ENCODE measurements at places on chromosomes 2 and 18.

- DNase-seq, result no peak
Observed at GRCh38 chr2:3265981-3266924, 111.4 kb downstream of the EIPR1 start.

DNA sequence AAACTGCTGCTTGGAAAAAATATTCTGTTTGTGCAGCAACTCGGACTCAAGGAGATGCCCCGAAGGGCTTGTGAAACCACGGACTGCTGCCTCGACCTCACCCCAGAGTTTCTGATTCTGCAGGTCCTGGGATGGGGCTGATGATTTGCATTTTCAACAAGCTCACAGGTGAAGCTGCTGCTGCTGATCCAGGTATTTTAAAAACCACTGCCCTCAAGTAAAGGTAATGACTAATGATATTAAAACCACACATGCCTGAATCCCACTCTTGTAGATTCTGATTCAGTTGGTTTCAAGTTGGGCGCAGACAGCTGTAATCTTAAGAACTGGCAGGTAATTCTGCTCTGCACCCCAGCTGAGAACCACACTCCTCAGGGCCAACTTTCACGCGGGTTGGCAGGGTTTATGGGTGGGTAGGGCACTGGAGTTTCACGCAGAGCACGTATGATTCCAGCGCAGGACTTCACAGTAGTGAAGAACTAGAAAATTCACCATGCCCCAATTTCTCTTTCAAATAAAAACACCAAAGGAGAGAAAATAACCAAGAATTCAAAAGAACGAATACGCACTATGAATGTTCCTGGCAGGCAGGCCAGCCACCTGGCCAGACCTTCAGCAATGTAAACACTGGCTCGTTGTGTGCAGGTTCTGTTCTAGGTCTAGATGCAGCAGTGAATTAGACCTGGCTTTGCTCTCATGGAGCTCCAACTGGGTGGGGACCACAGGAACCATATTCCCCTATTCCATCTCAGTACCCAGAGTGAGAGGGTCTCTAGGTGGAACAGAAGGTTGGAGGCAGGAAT is 74.6 kb upstream of the ZFP36L2 start:
- DNase-seq, result no peak

- peak; percentile 29 for DNase-seq
Observed at GRCh38 chr2:132374151-132374550, 42.5 kb upstream of the GPR39 start.

GRCh38 chr2:144704709-144705095 is 184.8 kb upstream of the ZEB2 start:
- DNase-seq, result no peak

GRCh38 chr2:8478471-8478793 is 203.4 kb upstream of the ID2 start:
- DNase-seq, result no peak

GRCh38 chr2:216339456-216340279 is 32.6 kb downstream of the MARCHF4 start:
- DNase-seq, result peak; percentile 48

GRCh38 chr2:226213717-226214116 is 585.9 kb downstream of the IRS1 start:
- peak; percentile 18 for DNase-seq

DNA sequence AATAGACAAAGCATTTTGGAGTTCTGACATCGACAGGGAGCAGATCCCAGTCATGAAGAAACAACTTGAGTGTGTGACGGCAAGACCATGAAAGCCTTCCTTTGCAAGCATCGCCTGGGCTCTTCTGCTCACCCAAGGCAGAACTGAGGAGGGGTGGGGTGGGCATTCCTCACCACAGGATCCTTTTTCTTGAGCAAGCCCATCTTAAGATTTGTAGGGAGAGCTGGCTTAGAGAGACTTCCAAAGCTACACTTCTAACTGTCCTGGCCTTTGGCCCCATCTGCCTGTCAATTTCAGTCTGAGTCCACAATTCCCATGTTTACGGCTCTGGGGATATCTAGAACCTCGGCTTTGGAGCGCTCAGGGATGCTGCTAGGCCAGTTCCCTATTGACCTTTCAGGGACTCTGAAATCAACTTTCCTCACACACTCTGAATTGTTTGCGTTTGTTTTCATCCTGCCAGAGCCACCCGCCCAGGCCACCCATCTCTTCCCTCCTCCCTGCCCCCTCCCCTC is 3.7 kb downstream of the KLHL14 start:
- no peak for DNase-seq

Measured in skin of body (tissue), 3 donors.